ENCODE measurements at places on chromosomes 12 and 14.

DNA sequence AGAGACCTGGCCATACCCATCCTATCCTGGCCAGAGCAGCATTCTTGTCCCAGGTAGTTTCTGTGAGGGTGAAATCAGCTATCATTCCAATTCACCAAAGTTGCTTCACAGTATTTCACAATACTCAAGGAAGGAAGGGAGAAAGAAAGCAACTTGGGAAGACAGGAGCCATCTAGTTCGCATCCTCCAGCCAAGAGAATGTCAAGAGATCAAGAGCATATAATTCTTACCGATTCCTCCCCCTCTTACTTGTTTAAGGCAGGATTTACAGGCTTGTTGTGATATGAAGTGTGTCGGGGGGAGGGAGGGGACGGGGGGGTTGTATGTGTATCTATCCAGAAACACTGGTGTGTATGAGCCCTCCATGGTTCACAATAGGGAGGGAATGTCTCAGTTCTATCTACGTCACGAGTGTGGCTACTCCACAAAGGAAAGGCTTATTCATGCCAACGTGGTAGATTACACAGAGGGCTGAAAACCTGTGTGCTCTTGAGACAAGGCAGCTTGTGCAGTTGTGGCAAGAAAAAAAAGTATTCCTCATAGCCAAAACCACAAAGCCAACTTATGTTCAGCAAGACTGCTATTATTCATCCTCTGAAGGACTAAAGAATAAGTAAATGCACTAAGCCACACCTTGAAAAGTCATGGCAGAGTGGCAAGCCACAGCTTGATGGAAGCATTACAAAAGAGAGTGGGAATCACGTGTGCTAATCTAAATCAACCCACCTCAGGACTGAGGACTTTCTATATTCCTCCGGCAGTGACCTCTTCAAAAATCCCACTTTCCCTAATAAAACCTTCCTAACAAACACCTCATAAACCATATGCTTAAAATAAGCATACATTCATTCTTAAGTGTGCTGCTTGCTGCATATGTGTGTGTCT, 35.0 kb downstream of the CORO1C start:
- peak; percentile 51 for DNase-seq

DNA sequence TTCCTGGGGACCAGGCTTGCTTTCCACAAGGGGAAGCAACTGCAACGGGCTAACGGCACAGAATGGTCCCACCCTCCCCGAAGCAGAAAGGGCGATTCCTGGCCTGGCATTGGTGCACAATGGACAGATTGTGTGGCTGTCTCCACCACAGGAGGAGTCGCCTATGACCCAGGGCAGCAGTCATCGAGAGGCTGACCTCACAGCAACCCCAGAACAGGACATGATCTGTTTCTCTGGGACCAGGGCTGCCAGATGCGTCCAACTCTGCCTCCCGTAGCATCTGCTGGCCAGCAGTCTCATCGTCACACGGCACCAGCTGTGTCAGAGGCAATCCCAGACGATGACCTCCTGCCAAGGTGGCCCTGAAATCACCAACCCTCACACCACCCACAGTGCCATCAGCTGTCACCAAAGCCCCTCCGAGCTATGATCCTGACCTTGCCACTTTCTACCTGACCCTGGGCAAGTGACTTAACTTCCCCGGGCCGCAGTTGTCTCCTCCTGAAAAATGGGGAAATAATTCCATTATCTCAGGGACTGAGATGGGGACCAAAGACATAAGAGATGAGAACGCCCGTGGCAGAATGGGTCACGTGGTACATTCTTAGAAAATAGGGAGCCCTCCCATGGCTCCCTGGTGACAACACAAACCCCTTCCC, 86.7 kb downstream of the CHGA start:
- DNase-seq: peak; percentile 83

GRCh38 chr14:75442642-75443041, 14.8 kb downstream of the JDP2 start:
- DNase-seq: no peak

GRCh38 chr12:9344541-9344940, 136.3 kb upstream of the PZP start:
- peak; percentile 57 for DNase-seq

GRCh38 chr12:96456265-96456974, 33.0 kb upstream of the CFAP54 start:
- peak; percentile 47 for DNase-seq

GRCh38 chr12:6116471-6117021, 7.9 kb downstream of the VWF start:
- no peak for DNase-seq

Data from inflammatory macrophage (primary cell).